ENCODE measurements at places on chromosomes 4 and X.

DNA sequence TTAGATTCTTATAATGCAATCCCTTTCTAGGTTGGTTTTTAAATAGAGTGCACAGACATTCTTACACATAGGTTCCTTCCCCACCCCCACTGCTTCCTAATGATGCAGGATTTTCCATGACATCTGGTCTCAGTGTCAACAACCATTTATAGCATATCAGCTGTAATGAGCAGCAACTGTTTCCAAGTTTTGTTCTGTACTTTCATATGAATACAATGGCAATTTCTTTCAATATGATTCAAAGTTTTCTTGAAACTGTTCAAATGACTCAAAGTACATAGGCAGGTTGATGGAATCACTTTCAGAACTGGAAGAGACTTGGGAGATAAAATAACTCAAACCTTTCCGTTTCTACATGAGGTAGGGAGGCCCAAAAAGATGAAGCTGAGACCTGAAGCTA, 220.7 kb downstream of the CAMK2D start:
- DNase-seq, result peak; percentile 52

DNA sequence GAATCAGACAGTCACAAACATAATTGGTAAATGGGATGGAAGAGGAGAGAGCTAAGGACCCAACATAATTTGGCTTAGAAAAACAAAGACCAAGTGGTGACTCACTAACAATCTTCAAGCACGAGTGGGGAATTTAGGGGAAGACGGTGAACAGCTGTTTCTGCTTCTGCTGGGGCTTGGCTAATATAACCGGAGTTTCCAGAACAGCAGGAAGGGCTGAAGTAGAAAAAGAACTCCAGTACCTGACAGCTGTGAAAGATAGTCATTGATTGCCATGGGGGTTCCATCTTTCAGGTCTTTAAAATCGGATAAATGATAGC, 290.9 kb upstream of the LDB2 start:
- peak; percentile 75 for DNase-seq

DNA sequence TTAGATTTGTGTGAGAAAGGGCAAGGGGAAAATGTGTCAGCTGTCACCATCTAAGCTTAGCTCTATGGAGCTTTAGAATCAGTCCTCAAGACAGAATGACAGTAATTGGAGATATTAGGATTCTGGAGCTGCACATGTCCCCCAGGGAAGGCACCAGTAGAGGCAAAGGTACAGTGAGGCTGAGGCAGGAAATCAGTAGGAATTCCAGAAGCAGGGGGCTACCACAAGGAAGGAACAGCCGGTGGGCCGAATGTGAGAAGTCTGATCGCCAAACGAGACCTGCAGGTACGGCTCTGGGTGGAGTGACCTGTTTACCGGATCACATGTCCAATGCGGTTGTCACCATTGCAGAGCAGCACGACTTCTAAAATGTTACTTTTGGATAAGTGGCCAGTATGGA, 52.6 kb downstream of the RNF150 start:
- no peak for DNase-seq

DNA sequence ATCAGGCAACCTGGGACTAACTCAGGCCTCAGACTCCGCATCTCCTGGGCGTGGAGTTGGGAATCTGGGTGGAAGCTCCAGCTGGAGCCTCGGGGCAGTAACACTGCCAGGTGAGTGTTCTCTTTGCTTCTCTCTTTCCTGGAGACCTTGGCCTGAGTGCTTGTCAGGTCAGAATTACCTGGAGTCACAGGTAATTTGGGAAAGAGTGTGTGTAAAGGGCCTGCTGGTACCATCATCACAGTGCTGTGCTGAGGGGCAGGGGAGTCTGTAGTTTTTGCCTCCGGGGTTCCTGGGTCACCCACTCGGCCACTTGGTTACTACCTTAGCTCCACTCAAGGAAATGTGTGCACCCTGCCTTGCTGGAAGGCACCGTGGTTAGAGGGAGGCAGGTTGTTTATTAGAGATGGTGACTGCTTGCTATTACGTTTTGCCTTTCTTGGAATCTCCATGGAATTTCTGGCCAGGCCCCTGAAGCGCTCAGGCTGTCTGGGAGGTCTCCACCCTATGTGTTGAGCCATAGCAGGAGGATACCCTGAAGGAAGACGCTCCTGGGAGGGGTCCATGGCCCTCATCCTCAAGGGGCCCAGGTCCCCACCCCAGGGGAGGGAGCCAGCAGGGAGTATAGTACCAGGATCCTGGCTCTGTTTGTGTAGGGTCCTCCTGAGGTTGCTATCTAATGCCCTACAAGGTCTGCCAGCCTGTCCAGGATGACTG, 2.9 kb downstream of the GPR78 start:
- no peak for DNase-seq

DNA sequence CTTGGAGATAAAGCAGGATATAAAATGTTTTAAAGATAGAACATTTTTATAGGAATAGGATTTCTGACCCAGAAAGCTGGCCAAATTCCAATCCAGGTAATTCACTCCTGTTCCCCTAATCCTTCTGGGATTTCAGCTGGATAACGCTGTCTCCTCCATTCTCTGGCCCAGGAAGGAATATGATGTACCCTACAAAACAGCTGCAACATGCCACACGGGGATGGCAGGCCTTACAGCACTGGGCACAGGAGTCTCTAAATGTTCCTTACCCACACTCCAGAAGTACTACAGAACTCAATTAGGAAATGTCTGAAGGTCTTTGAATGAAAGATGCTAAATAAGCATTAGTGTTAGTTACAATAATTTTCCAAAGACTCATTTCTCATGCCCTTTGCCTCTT, 15.8 kb downstream of the CAMK2D start:
- no peak for DNase-seq

DNA sequence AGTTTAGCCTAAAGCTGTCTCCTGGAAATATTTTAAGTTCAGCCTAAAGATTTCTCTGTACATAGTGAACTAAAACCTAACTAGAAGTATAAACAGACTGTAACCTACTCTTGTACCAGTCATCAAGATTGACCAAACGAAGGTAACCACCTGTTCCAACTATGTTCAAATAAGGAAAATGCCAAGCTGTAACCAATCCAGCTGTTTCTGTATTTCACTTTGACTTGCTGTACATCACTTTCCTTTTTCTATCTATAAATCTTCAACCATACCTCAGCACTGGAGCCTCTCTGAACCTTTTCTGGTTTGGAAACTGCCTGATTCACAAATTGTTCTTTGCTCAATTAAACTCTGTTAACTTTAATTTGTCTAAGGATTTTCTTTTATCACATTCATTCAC, 3.1 kb upstream of the CYSLTR1 start:
- no peak for DNase-seq

DNA sequence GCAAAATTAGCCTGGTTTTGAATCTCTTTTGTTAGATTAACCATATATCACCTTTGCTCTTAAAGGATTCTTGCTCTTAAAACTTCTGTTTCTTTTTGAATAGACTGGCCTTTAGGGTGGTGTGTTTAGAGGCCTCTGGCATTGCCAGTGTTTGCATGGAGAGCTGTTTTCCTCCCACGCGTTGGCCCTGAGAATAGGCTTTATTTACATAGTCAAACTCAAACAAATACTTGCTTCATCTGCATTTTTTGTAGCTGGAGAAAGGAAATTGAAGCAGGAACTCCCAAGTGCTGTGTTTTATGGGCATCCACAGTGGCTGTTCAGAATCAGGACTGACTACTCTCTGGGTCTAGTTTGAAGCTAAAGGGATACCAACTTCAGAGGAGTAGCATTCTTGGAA, 2.7 kb downstream of the SHROOM2 start:
- DNase-seq, result no peak

- DNase-seq, result no peak
Observed at GRCh38 chr4:46993075-46994006, at the start of gene GABRA4. Gene GABRA4 (minus strand): TSS chr4:46993581. CDS start chr4:46993424, 157 bp downstream.

GRCh38 chr4:157983300-157983699, 189.5 kb downstream of the GASK1B start:
- peak; percentile 26 for DNase-seq

All from fibroblast of skin of right biceps (primary cell).